ENCODE measurements at places on chromosomes 4 and X. TPM values are rescaled to one million over a fixed set of nuclear protein-coding genes. Genes with fewer than 3 reads are reported as not detected.
A peak's percentile ranks its signal among the peaks of the same experiment; 100 is the strongest.

MAPK10 gene
- 4.9 TPM for total RNA-seq

- DNase-seq = no peak
These were observed 102.1 kb downstream of the ITIH6 start for GRCh38 chrX:54695816-54696487.

CT55 gene
- not detected for total RNA-seq

DNA sequence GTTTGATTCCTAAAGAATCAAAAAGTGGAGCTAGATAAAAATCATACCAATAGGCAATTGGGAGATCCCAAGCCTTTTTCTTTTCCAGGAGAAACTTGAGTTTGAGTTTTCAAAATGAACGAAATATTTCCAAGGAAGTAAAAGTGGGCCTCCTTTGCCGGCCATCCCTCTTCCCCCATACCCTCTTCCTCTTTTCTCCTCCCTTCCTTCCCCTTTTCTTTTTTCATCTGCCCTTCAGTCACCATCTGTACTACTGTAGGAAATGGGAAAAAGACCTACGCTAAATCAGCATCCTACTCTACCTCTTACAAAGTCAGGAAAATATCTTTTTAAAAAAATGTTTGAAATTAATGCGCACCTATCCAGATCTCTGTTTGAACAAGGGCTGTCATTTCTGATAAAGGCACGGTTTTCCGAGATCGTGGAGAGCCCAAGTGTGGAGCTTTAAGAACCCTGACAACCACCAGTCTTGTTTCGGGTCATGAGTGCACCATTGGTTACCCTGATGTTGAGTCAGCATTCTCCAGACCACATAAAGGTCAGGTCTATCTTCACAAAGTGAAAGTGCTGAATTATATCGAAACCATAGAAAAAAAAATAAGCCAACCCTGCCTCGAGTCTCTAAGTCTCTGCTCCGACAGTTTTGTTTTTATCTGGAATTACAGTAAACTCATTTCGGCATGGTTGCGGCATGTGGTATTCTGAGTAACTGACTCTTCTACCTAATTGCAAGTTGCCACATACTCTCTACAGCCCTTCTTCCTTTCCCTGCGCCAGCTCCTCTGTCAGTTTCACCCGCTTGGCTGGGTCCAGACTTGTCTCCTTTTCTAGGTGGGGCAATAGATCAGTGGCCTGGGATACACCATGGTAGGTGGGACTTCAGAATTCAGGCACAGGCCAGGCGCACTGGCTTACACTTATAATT is 140.2 kb upstream of the KLF3 start:
- no peak for DNase-seq

GRCh38 chr4:151114338-151114737 is 14.9 kb downstream of the RPS3A start:
- no peak for DNase-seq

- no peak for DNase-seq
These were observed 887 bp upstream of the IL1RAPL2 start for GRCh38 chrX:104564921-104565703.

DNA sequence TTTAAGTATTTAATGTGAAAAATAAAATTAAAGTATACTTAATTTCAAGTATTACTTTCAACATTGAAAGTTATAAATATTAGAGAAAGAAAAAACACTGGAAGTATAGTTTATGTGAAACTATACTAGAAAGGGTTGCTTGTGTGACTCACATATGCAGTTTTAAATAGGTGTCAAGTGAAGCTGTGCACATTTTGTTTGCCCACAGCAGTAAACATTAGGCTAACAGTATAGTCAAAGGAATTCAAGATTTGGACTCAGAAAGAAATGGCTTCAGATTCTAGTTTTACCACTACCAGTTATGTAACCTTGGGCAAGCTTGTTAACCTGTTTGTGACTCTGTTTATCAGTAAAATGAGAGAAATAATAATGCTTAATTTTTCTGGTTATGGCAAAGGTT is 148.2 kb downstream of the FAM47B start:
- DNase-seq = no peak

DMD gene
- 12.6 TPM for total RNA-seq

GPR82 gene
- total RNA-seq = 0.57 TPM

GRCh38 chrX:15017491-15017890 is 144.3 kb downstream of the MOSPD2 start:
- DNase-seq = no peak

DNA sequence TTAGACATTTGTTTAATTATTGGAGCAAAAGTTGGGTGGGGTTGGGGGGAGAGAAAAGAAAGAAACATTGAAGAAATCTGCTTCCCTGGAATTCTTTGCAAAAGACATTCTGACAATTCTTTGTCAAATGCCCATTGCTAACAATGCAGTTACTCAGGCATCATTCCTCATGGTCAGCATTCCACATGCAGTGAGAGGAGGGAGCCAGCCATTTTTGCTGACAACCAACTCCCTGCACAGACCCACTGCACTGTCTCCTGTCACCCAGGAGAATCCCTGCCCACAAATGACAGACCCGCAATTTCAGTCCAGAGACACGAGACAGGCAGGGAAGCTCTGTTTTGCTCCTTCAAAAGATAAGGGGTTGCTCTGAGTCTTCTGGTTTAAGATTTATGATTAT is 985.1 kb upstream of the SLIT2 start:
- no peak for DNase-seq

- DNase-seq = no peak
These were observed 574.5 kb upstream of the SLIT2 start for GRCh38 chr4:19677211-19677610.

- no peak for DNase-seq
These were observed 235.7 kb downstream of the NKX6-1 start for GRCh38 chr4:84263415-84263814.

- DNase-seq = no peak
These were observed 22.6 kb upstream of the DUSP9 start for GRCh38 chrX:153624196-153625091.

GRCh38 chr4:68077737-68078136 is 51.9 kb downstream of the TMPRSS11F start:
- DNase-seq = no peak

DNA sequence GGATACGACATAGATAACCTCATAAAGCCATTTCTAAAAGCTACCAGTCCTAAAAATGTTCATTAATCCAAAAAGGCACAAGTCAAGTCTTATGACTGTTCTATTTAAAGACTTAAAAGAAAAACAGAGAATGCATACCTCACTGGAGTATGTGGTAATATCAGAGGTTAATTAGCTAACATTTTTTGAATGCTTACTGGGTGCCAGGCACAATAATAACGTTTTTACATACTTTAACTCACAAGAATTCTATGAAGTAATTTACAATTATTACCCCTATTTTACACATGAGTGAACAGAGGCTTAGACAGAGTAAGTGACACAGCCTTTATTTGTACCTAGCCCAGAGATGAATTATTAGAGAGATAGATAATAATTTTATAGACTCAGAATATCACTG is 207.5 kb downstream of the PDGFC start:
- DNase-seq = no peak

DNA sequence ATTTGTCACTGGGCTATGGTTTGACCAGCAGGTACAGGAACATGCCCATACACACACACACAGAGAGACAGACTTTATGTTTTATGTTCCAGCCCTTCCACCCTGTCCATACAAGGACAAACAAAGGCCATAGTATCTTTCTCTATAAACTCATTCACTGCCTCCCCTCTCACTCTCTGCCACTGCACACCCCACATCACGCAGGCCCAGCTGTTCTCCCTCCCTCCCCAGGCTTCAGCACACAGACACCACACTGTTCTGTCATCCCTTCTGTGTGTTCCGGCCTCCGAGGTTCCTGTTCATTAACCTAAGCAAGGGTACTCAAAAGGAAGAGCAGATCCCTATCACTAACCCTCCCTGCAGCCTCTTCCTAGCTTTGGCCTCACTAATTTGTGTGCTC is 17.8 kb downstream of the LAS1L start:
- no peak for DNase-seq

GRCh38 chrX:21764008-21764407 is 6.1 kb upstream of the SMPX start:
- no peak for DNase-seq

GRCh38 chrX:4181782-4182407 is 468.4 kb upstream of the PRKX start:
- no peak for DNase-seq

DNA sequence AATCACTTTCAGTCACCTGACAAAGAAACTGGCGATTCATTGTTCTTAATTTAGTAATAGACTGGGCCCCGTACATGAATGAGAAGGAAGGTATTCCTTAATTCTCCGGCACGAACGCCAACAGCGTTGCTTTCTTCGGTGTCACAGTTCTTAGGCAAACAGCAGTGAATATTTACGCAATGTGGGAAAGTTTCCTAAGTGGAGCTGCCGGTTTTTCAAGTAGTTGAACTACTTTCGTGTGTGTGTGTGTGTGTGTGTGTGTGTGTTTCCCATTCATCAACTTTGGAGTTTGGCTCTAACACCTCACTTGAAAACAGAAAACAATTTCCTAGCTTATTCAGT is 651 bp downstream of the NXT2 start:
- DNase-seq = no peak

DNA sequence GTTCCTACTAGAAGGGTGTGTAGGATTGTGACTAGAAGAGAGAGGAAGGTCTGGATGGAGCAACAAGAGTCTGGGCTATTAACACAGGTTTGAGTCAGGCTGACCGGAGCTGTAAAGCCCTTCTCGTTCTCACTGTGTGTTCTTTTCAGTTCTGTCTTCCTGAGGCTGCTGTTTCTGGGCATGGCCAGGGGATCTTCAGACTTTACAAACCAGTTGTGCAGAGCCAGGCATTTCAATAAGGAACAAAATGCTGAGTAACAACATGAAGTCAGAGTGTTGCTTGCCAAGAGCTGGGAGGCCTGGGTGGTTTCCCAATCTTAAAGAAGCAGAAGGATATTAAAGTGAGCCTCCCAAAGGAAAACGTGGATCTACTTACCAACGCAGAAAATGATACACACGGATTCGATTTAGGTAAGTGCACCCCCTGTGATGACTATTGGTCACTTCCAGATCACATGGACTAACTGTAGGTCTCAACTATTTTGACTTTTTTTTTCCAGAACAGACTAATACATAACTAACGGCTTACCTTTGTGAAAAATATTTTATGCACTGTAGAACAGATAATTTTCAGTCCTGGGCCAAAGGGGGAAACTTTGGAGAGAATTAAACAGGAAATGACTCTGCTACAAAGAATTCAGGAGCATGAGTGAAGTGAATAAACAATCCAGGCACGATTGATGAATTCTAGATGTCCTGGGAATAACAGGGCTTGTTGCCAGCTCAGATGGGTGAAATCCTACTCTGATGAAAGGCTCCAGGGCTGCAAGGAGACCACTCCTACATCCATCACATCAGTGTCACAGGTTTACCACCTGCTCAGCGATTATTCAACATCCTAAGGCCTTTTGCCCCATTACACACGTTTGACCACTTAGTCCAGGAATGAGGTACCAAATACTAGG is 94.5 kb downstream of the ANXA3 start:
- peak; percentile 60 for DNase-seq

PF4V1 gene
- not detected for total RNA-seq

GRCh38 chr4:163395758-163396157 is 52.1 kb downstream of the NPY5R start:
- no peak for DNase-seq

CASP6 gene
- 40.1 TPM for total RNA-seq

GRCh38 chrX:3526731-3527130 is 180.3 kb upstream of the MXRA5 start:
- no peak for DNase-seq

USP51 gene
- total RNA-seq = 0.26 TPM

AR gene
- 1.2 TPM for total RNA-seq

DNA sequence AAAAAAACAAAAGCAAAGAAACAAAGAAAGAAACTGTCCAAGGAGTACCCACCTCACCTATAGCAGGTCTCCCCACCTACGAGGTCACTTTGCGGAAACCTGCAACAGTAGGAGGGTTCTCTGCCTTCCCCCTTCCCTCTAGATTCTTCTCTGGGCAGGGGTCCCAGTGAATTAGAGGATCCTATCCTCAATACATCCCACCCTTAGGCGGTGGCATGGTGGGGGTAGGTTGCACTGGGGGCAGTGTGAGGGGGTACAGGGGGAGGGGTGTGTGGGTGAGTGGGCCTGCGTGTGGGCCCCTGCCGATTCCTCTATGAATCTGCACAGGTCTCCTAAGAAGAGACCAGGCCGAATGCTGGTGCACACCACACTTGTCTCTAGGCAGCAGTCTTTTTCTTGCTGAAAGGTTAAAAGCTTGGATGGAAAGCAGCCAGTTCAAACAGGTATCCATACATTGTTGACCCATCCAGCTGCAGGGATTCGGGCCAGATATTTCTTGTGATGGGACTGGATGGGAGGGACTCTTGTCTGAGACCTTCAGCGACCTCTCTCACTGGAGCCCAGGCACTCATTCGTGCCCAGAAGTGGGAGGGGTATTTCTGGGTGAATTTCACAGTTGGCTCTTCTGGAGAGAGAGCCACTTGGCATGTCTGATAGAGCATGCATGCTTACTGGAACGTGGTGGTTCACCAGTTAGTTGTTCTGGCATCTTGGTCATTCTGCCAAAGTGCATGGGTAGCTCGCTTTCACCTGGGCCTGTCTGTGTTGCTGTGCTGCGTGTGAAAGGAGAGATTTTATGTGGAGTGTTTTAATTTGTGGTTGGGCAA is 65.6 kb downstream of the NBDY start:
- DNase-seq = no peak

DNA sequence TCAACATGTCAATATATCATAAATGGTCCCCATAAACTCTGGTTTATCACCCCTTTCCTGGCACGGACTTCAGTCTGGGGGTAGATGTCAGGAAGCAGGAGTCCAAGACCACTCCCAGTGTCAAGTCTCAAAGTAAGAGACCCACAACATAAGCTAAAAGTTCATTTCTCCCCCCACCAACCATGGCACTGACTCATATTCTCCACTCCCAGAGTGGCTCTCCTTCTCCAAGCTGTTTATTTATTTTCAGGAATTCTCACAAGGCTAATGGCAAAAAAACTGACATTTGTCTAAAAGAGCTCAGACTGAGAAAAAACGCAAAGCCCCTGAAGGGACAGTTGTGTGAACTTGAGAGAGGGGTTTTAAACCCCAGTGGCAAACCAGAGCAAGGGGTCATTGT is 217.0 kb downstream of the RAB28 start:
- no peak for DNase-seq

DNA sequence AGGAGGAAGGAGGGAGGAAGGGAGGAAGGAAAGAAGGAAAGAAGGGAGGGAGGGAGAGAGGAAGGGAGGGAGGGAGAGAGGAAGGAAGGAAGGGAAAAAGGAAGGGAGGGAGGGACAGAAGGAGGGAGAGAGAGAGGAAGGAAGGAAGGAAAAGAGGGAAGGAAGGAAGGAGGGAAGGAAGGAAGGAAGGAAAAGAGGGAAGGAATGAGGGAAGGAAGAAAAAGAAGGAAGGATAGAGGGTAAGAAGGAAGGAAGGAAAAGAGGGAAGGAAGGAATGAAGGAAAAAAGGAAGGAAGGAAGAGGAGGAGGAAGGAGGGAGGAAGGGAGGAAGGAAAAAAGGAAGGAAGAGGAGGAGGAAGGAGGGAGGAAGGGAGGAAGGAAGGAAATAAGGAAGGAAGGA is 796.8 kb downstream of the ARAP2 start:
- no peak for DNase-seq

DNA sequence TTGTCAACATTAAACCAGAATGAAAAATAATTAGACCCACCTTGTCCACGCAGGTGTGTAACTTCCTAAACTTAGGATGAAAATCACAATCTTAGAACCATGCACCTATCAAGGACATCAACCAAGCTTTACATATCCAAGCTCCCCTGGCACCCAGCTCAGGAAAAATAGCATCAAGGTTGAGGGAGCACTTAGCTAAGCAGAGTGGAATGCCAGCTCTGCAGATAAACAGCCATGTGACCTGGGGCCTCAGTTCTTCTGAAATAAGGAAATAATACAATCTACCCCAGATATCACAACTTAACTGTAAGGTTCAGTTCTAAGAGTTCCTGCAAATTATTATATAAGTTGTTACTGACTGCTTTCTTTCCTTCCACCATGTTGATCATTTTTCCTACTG is 64.7 kb downstream of the DHX15 start:
- no peak for DNase-seq
